Stimulated activated CD4-positive, alpha-beta T cell treated with anti-CD3 and anti-CD28 coated beads, Interleukin-15, amount 100 ng/mL, for 48 hours (primary cell): ENCODE measurements at places on chromosomes 12 and 14.

GRCh38 chr14:52852810-52853521, 61.6 kb upstream of the GNPNAT1 start:
- DNase-seq, result no peak

- DNase-seq, result no peak
Observed at GRCh38 chr12:86721713-86722397, 465.7 kb upstream of the MGAT4C start.

DNA sequence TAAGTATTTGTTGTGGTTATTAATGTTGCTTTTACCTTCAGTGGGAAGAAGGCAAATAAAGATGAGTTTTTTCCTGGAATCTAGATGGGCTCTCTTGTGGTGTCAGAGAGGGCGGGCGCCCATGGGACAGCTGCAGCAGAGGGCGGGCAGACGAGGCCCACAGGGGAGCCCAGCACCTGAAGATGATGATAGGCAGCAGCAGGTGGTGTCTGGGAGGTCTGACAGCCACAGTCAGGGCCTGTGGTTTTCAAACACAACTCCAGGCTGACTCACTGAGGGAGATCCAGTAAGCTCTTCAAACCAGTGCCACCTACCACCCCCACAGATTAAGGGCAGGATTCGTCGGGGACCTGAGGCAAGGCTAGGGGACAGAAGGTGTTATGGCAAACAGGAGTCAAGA, 42.8 kb downstream of the NKX2-1 start:
- no peak for DNase-seq

- DNase-seq, result no peak
Observed at GRCh38 chr12:77754086-77754485, 76.6 kb upstream of the NAV3 start.

DNA sequence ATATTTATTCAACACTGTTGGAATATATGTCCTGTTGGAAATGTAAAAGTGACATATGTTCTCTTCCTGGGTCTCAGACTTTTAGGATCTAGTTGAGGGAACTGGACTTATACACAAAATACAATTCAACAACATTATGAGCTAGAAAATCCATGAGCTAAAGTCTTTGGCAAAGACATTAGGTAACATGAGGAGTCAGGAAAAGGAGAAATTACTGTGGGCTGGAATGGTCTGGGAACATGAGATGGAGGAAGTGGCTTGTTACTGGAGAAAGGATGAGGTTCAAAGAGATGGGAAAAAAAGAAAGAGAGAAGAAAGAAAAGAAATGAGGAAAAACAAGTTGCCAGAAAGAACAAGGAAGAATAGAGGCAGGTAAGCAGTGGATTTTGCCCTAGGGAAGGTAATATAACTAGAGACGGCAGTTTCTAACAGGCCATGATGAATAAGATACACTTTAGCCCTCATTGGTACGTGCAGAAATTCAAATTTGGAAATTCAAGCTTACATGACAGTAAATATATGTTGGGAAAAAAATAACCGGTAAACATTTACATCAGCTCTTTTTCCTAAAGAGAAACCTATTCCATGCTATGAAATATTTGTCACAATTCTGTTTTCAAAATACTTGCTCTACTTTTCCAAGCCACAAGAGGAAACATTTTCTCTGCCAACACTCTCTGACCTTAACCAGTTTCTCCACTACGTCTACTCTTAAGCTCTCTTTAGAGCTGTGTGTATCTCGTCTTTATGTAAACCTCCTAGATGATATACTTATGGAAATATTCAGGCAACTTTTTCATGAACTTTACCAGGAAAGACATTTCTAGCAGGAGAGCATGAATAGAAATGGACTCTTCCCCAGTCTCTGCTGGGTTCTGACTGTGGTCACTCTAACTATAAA, 268.8 kb upstream of the BTG1 start:
- no peak for DNase-seq

DNA sequence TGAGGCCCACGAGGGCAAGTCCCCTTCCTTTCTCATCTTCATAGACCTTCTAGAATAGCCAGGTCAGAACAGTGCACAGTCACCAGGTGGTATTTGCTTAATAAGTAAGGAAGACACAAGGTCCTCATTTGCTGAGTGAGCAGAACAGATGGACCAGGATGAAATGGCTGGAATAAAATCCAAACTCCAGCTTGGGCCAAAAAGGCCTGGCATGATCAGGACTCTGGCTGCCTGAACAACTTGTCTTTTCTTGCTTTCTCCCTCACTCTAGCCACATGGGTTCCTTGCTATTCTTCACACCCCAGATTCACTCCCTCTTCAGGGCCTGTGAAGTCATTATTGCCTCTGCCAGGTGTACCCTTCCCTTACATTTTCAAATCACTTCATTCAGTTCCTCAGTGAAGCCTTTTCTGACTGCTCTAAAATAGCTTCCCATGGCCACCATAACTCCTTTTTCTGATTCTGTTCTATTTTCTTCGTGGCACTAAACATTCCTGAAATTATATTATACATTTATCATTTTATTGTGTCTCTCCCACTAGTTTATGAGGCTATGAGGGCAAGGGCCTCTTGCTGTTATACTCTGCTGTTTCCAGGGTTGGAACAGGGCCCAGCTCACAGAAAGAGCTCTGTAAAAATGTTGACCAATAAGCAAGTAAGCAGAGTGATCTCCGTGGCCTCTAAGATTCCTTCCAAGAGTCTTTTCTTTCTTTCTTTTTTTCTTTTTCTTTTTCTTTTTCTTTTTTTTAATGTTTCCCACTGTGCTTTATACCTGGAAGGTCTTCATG, 150.8 kb downstream of the TTC8 start:
- DNase-seq, result no peak

GRCh38 chr12:121812320-121812871, 8.6 kb downstream of the SETD1B start:
- DNase-seq, result no peak

GRCh38 chr14:104147346-104148125, 9.1 kb downstream of the KIF26A start:
- DNase-seq, result no peak

DNA sequence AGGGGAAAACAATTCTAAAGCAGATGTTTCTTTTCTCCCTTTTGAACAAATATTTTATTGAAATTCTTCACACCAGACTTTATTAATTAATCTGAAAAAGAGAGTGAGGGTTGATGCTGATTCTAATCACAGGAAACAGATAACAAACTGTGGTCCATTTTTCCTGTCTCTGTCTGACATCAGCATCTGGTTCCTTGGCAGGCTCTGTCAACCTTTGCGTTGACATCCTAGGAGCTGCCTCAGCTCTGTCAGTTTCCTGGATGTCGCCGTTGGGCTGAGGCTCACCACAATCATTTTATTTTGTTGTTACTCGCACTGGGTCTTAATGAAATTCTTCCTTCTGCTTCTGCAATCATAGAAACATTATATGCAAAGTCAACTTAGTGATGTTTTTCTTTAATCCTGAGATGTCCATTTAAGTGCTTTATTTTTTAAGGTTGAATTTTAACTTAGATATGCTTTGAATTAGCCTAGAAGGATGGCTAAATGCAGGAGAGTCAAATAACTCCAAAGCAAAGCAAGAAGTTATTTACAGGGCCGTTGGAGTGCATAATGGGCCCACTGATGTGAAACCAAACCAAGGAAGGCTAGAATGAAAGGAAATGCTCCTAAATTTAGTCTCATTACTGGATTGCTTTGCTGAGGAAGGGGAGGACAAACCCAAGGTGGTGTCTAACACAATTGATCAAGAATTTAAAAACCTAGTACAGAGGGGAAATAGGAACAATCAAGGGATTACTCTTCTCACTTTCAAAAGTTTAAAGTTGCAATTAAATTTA, 542.4 kb downstream of the FLRT2 start:
- DNase-seq, result no peak
